ENCODE measurements at places on chromosomes 16 and 17.

- DNase-seq = no peak
These were observed 17.1 kb downstream of the ZNF213 start for GRCh38 chr16:3152027-3152276.

DNA sequence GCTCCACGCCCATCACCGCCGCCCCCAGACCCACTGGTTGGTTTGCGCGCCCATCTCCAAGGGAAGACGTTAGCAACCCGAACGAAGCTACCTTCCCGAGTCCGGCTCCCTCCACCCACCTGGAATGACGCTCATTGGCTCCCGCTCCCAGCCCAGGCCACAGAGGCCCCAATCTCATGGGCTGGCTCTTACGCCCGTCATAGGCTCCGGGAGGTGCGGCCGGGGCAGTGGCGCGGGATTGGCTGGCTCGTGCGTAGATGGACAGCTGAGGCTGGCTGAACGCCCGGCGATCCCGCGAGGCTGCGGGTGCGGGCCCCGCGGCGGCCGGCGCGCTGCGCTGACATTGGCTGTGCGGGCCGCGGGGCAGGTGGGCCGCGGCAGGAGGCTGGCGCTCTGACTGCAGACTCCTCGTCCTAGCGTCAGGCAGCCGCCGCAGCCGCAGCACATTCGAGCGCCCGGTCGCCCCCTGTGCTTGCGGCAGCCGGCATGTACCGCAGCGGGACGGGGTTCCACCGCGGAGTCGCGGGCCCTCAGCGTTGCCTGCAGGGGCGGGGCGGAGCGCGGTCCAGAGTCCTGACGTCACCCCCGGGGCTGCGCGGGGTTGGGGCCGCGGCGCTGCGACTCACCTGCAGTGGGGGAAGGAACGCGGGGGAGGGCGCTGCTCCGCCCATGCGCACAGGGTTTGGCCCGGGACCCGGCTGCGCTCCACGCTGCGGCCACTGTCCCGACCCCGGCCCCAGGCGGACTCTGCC lies 453 bp upstream of the MYH10 start:
- peak; percentile 100 for DNase-seq

- no peak for DNase-seq
These were observed 78.7 kb upstream of the GPRC5B start for GRCh38 chr16:19963301-19963700.

- DNase-seq = no peak
These were observed 363.9 kb upstream of the TNRC6C start for GRCh38 chr17:77594416-77595209.
